ENCODE measurements at places on chromosomes 7 and 10.

- peak; percentile 83 for DNase-seq
Measured at GRCh38 chr10:79320820-79321493, 26.3 kb upstream of the PPIF start.

- no peak for DNase-seq
Measured at GRCh38 chr10:129455625-129456024, 11.4 kb upstream of the MGMT start.

GRCh38 chr7:138077809-138078208 is 1.6 kb downstream of the AKR1D1 start:
- peak; percentile 17 for DNase-seq

DNA sequence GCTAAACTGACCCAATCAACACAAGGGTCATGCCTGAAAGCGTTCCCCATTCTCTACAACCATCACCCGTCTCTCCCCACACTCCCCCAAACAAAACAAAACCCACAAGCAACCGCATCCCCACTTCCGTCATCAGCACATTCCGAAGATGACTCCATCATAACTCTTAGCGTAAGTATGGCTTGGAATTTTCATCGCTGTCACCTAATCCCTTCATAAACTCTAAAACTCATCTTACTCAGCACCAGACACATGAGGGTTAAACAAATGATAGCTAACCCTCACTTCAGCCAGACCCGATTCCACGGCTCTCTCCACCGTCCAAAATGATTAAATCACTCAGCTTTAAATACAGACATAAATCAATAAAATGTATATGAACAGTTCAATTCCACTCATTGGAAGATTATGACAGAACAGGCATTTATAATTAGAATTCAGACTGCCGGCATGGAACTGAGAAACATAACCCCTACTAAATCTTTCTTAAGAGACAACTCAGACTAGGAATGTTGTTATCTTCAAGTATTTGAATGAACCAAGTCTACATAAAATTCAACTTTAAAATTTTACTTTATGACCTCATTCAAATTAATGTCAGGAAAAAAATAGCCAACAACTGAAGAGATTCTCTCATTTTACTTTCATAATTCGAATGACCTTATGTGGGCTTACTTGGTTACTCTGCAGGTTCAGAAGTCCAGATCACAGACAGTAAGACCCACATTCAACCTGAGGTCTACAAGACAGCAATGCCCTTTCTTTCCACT is 215.9 kb downstream of the PARD3 start:
- DNase-seq, result peak; percentile 55

DNA sequence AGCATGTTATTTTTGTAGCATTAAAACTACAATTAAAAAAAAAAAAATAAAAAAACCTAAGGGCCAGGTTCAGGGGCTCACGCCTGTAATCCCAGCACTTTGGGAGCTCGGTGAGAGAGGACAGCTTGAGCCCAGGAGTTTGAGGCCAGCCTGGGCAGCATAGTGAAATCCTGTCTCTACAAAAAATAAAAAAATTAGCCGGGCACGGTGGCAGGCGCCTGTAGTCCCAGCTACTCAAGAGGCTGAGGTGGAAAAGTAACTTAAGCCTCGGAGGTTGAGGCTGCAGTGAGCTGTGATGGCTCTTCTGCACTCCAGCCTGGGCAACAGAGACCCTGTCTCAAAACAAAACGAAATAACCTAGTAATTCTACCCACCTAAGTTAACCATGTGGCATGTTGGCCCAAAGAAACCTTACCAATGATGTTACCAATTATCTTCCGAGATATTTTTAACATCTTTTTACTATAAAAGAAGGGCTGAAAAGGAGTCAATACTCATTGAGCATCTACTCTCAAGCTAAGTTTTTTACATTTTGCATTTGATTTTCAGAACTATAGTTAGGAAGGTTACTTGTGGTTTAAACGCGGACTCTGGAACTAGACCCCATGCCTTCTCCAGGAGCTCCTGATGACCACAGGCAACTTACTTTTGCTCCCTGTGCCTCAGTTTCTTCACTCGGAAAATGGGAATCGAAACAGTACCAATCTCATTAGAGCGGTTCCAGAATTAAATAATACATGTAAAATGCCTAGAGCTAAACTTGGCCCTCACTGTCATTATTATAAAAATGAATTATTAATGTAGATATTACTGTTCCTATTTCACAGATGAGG is 1.4 kb downstream of the ITGB1 start:
- no peak for DNase-seq

DNA sequence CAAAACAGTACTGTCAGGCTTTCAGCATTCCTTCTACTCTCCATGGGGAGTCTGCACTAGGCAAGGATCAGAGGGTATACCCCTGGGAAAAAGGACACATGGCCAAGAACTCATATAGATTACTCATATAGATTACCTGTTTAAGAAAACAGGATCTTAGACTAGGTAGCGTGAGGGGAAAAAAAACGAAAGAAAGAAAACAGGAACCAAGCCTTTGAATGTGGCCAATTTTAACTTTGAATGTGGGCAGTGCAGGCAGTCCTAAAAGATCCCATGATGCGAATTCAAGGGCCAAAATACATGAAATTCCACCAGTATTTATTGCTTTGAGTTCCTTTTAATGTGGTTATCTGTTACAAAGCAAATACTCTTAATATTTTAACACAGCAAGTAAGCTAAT is 108.6 kb upstream of the TAC1 start:
- DNase-seq, result no peak

GRCh38 chr10:51007781-51008180 is 66.5 kb upstream of the PRKG1 start:
- DNase-seq, result peak; percentile 52

DNA sequence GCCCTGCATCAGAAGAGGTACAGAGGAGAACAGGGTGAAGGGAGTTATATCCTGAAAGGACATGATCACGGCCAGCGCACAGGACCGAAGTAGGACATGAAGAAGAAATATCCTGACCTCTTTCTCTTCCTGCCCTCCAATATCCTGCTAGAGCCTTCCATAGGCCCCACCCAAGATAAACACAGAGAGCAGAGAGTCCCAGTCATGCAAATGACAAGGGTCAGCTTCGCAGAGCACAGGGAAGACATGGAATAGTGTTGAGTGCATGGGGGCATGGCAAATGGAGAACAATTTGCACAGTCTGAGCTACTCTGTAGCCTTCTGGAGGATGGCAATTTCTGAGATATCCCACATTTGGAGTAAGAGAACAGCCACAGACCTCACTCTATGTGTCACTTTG is 371.4 kb downstream of the GRM8 start:
- no peak for DNase-seq

DNA sequence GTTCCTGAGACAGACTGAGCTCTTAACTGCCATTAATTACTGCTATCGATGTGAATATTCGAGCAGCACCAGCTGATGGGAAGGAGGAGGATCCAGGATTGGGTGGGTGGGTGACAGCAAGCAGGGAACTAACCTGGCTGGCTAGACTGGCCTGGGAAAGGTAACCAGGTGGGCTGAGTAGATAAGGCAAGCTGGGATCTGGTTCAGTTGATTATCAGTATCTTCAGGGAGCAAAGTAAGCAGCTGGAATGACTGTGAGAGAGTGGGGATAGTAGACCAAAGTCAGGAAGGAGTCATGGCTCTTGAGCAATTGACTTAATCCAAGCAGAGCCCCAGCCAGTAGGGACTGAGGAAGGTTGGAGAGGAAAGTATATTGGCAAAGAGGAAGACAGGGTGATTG is 46.9 kb upstream of the KMT2E start:
- DNase-seq, result no peak

GRCh38 chr10:118108194-118109026 is 61.7 kb upstream of the RAB11FIP2 start:
- no peak for DNase-seq

- DNase-seq, result no peak
Measured at GRCh38 chr10:75818552-75818951, 387.1 kb downstream of the LRMDA start.

- DNase-seq, result no peak
Measured at GRCh38 chr10:104267721-104268404, 1.1 kb upstream of the GSTO2 start.

DNA sequence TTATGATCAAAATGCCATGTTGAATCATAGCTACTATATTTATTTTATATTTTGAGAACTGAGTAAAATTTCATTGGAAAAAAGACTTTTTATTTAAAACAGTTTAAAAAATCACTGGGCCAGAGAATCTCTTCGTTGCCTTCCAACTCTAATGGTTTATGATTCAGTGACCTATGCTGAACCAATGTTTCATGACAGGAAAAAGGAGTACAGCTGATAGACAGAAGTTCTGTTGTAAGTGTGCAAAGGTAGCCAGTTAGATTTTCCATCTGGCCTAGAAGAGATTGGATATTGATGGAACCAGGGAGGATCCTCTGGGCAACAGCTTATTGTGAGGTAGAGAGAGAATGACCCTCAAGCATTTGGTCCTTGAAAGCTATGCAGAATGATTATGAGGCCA is 745.8 kb downstream of the SUGCT start:
- peak; percentile 46 for DNase-seq

DNA sequence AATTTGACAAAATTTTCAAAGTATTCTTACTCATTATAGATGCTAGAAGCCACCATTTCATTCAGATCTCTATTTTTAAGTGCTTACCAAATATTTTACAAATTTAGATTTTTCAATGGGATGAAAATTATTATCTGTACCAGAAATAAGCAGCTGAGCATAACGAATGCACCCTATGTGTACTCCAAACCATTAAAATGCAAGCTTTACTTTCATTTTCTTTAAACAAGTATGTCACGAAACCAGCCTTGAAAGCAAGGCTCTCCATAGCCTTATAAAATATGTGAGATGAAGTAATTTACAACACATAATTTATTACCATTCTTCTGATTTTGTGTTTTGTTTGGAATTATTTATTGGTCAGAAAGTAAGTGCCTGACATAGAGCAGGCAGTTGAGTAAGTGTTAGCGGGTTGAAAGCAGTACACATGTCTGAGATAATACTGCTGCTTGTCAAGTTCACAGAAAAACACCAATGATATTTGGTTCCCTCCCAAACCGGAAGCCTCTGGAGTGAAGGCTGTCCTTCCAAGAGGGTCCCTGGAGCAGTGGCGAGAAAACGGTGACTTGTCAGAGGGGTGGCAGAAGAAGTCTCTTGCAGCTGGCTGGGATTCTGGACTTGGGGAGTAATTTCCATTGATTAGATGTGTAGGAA is 322.7 kb upstream of the PFKP start:
- DNase-seq, result no peak

DNA sequence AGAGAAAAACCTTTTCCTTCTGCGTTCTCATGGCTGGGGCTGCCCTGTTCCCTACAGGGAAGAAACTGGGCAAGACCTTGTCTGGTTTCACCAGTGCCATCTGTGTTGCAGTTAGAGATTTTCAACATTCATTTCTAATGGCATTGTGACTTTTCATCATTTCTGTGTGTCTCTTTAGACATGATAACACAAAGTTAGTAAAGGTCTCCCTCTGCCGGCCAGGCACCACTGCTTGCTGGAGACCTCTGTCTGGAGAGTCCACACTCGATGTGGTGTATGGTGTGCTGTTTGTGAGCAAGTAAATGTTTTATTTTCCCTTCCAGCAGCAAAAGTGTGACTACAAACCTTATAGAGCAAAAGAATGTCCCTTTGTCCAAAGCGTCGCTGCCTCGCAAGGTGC is 213.5 kb downstream of the PAXIP1 start:
- DNase-seq, result no peak

DNA sequence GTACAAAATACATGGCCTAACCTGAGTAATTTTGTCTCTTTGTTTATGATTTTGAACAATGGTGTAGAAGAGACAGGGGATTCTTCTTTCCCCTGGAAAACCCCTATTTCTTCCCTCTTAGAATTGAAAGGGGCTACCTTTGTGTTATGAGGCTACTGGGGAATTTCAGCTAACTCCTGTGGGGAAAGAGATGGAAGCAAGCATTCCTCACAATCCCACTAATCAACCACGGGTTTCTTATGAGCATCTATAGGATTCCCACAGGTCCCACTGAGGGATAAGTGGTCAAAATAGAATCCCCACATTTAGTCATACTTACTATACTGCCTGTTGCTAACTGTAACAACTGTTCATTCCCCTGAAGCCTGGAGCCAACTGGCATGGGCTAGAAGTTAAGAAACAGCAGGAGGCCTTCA is 32.2 kb upstream of the ITGB8 start:
- DNase-seq, result no peak

GRCh38 chr10:43069211-43069515 is 7.7 kb upstream of the RET start:
- DNase-seq, result no peak

GRCh38 chr10:14681802-14682201 is 92.9 kb downstream of the FAM107B start:
- no peak for DNase-seq

DNA sequence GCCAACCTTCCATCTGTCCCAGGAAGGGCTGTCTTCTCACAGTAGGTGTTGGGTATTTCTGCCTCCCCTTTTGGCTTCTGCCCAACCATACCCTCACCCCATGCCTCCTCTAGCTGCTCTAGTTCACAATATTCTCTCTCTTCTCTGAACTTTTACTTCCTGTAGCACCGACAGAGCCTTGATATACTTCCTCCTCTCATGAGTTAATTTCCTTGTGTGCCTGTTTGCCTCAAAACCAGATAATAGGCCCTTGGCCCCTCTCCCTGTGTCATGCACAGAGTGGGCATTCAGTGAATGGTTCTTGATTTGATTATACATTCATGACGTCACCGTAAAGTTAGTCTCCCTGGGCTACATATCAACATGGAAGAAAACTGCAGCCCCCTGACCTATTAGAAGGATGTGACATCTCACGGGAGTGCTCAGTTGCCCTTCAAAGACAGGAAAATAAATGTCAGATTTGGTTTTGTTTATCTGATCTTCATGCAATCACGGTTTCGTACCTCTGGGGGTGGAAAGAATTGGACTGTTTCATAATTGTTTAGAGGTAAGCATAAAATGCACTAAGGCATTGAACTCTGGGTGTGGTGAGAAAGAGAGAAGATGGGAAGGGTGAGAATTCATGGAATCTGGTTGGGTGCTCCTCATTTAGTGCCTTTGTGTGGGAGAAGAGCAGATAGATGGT is 127.7 kb downstream of the ITIH5 start:
- no peak for DNase-seq

DNA sequence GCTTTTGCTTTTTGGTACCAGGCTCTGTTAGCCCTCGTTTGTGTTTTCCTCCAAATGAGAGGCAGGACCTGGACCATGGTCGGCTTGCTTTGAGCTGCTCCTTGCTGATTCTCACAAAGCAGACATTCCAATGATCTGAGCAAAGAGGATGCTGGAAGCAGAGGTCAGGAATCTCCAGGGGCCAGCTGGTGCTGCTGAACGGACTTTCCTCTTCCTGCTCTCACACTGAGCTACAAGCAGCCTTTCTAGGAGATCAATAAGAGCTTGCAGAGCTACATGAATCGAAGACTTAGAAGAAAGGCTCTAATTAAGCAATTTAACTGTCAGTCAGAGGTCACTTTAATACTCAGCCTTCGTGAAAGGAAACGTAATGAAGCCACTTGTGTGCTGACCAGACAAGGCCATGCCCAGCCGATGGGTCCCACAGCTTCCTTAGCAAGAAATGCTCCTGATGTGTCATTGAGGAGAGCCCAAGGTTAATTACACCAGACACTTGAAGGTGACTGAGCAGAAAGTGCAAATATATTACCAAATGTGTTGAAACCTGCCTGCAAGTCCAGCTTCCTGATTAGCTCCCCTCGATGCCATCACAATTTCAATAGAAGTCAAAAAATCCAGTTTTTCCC is 151.3 kb upstream of the RSU1 start:
- peak; percentile 88 for DNase-seq

GRCh38 chr7:159167139-159167538 is 22.5 kb upstream of the VIPR2 start:
- DNase-seq, result no peak

All from fibroblast of pulmonary artery (primary cell).